Right kidney (tissue), 9 donors: ENCODE measurements at places on chromosomes 16 and 17.

DNA sequence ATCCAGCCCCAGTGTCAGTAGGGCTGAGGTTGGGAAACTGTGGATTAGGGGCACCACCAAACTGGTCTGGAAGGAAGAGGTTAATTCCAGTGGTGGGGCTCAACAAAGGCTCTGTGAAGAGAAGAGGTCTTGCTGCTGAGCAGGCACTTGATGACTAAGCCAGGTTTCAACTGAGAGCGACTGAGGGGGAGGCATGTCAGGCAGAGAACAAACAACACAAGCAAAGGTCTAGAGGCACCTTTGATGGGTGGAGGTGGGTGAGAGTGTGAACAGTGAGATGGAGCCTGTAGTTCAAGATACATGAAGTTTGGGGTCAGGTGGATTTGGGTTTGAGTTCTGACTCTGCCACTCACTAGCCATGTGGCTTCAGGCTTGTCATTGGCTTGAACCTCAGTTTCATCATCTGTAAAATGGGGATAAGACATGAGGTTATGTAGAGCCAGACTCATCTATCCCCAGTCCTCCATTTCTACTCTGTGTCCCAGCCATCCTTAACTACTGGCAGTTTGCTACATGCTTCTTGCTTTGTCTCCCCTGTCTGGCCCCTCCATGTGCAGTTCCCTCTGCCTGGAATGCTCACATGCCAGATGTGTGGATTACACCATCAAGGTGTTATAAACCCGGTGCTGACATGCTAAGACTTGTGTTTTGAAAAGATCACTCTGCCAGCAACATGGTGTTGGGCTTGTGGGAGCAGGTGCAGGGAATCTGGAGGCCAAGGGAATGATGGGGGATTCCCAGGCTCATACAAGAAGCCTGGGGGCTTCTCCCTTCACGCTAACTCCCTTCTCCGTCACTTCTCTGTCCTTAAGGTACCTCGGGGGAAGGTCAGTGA is 3.0 kb upstream of the RMI2 start:
- DNase-seq: no peak

DNA sequence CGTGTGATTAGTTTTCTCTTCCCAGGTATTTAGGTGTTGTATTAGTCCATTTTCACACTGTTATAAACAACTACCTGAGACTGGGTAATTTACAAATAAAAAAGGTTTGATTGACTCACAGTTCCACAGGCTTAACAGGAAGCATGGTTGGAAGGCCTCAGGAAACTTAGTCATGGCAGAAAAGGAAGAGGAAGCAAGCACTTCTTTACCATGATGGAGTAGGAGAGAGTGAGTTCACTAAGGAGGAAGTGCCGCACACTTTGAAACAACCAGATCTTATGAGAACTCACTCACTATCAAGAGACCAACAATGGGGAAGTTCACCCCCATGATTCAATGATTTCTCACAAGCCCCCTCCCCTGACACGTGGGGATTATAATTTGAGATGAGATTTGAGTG is 1343.7 kb upstream of the GOT2 start:
- no peak for DNase-seq

- DNase-seq: no peak
These were observed 58.5 kb downstream of the MYH13 start for GRCh38 chr17:10314329-10314728.

- DNase-seq: no peak
These were observed 38.2 kb upstream of the ARL6IP1 start for GRCh38 chr16:18839555-18839954.

- DNase-seq: no peak
These were observed 8.8 kb upstream of the ZNF263 start for GRCh38 chr16:3274490-3274889.
